8988T (cell line): ENCODE measurements at places on chromosomes 5 and 9.

DNA sequence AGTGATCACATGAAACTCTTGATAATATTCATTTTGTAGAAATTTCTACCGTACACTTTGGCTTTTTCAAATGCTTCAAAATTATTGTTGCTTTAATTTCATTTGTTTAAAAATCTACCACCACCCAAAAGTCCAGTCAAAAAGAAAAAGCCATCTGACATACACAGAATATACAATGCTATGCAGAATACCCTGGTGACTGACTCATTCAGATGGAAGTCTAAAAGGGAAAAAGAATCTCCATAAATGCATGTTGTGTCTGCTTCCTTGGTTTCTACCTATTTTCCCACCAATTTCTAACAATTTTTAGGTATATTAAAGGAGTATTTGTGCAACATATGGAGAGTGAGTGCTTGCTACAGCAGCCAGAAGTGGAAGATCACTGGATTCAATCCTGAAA is 9.3 kb upstream of the RAPGEF6 start:
- no peak for DNase-seq

DNA sequence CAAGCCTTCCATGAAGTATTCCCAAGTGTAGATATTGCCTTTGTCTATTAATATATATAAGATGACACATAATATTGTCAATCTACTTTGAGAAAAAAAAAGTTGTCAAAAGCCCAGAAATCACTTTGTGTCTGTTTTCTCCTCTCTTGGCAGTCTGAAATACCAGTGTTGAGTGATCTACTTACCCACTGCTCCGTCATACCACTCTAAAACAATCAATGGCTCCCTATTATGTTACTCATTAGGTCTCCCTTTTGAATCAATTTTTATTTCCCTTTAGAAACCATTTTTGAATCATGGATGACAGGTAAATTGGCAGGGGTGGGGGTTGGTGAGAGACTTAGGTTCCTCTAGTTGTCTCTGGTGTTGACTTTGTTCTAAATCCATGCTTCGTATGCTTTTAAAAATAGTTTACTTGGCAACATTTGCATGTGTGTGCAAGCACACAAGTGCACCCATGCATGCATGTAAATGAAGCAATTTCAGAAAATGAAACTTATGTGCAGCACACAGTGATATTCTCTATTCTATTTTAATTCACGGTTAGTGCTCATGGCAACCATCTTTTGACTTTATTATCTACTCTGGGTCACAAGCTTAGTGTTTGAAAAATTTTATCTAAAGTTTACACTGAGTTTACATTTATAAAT is 378.9 kb downstream of the RAB3C start:
- no peak for DNase-seq

GRCh38 chr9:72945391-72945790 is 7.5 kb downstream of the ALDH1A1 start:
- no peak for DNase-seq

- no peak for DNase-seq
These were observed 36.1 kb upstream of the RANBP6 start for GRCh38 chr9:6051511-6051950.

GRCh38 chr5:174725991-174726601 is 1.7 kb downstream of the MSX2 start:
- DNase-seq, result no peak

DNA sequence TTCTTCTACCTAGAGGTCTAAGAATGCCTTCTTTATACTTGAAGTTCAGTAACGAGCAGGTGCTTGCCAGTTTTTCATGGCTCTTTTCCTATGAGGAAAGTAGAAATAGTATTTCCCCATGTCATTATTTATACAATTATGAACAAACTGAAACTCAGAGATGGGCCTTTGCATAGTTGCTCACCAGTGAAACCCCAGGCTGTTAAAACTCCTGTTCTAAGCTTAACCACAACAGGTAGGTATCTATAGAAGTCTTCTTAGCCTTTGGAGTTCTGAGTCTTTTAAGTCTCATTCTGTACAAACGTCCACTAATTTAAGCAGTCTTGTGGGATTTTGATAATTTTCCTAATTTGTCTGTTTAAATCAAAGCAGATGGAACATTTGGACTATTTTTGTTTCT is 90.1 kb downstream of the STARD4 start:
- DNase-seq, result no peak

- no peak for DNase-seq
These were observed 213.6 kb downstream of the AGTPBP1 start for GRCh38 chr9:85528142-85528541.

DNA sequence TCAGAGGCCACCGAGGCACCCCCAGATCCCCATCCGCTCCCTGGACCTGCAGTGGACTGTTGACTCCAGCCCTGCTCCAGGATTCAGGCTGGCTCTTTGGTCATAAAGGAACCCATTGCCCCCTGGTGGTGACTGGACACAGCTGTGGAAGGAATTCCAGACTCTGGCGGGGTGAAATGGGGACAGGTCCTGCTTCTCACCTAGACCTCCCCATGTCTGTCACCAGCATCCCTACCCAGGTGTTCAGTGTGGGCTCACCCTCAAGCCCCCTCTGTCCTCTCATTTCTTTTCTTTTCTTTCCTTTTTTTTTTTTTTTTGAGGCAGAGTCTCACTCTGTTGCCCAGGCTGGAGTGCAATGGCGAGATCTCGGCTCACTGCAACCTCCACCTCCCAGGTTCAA is 25.5 kb upstream of the STXBP1 start:
- no peak for DNase-seq

DNA sequence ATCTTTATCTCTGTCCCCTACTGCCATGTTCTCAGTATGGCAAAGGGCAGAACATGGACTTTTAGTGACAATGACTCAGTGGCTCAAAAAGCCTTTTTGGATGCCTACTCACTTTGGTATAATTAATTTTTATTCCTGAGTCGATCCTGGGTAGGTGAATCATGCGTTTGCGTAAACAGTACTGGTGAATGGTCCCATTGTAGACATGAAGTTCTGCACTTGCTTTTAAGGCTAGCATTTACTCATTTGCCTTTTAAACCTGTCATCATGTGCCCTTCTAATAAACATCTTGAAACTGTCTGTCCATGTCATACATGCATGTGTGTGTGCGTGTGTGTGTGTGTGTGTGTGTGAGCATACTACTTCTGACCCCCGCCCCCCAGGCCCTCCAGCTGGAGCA is 223.0 kb downstream of the AUH start:
- no peak for DNase-seq

DNA sequence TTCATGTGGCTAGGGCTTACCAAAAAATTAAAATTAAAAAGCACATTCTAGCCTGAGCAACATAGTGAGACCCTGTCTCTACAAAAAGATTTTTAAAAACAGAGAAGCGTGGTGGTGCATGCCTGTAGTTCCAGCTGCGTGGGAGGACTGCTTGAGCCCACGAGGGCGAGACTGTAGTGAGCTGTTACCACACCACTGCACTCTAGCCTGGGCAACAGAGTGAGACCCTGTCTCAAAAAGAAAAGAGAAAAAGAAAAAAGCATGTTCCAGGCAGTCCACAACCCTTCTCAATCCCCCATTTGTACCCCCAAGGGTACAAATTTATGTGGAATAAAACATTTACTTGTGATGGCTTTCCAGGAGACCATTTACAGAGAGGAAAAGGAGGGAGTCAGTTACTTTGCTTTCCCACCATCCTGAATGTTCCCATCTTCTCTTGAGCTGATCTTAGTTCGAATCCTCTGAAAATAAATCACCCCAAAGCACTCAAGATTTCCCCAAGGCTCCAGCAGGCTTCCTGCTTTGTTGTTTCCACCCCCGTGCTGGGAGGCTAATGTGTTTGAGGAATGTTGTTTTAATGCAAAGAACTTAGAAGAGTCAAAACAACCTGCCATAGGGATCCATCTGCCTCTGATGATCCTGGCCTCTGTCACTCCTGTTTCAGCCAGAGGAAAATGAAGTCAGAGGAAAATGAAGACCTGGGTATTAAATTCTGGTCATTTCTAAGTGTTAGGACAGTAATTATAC is 384.7 kb downstream of the BNC2 start:
- no peak for DNase-seq

GRCh38 chr9:90090997-90091396 is 486.2 kb downstream of the GADD45G start:
- no peak for DNase-seq

GRCh38 chr9:84411683-84412267 is 71.2 kb upstream of the SLC28A3 start:
- DNase-seq, result no peak

- DNase-seq, result no peak
These were observed 27.1 kb downstream of the TRMO start for GRCh38 chr9:97895211-97895610.

DNA sequence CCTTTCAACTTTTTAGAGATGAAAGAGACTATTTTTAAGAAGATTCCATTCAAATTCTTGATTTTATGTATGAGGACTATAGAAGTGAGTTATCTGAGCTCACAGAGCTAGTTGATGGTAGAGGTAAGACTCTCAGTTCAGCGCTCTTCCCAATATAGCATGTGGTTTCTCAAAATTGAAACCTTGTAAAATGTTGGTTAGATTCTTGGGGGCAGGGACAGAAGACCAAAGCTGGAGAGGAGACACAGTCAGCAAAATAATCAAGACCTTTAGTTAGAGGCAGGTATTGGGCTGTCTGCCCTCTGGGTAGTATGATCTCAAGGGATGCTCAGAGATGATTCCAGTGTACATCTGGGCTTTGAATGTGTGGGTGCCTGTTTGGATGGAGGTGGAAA is 246.4 kb downstream of the SH3GL2 start:
- DNase-seq, result no peak

- no peak for DNase-seq
These were observed 3.8 kb downstream of the ATP6V1G1 start for GRCh38 chr9:114591291-114591787.

DNA sequence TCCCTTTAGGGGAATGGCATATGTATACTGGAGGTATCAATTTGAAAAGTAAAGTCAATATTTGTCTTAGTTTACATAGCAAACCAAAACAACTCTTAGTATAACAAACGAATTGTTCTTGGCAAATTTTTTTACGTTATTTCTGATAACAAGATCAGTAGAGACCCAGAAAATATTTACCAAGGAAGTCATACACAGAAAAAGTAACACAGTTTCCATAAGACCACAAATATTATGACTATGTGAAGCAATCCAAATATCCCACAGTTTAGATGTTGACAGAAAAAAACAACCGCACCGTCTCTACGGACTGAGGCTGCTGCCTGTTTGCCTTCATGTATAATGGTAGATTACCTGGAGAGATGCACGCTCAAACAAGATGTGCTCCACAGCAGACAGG is 46.5 kb upstream of the DAPK1 start:
- DNase-seq, result no peak

GRCh38 chr5:136020001-136020382 is 8.8 kb upstream of the TGFBI start:
- no peak for DNase-seq

- DNase-seq, result no peak
These were observed 289.3 kb upstream of the TAS2R1 start for GRCh38 chr5:9919306-9920030.

- DNase-seq, result no peak
These were observed 59.8 kb upstream of the ABCA1 start for GRCh38 chr9:104987743-104988142.

DNA sequence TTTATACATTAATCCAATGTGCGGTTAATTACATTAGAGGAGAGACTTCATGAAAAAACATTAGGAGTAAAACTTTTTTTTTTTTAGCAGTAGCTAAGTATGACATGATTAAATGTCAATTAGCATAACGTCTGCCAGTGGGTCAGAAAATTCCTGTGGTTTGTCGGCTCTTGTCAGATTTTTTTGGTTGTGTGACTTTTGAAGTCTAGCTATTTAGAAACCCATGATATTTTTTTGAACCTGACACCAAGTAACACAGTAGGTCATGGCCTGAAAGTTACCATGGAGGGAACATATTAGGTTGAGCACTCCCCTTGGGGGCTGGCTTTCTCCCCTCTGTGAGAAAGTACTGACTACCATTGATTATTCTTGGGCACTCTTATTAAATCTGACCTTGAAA is 84.8 kb upstream of the ALDH1A1 start:
- no peak for DNase-seq

DNA sequence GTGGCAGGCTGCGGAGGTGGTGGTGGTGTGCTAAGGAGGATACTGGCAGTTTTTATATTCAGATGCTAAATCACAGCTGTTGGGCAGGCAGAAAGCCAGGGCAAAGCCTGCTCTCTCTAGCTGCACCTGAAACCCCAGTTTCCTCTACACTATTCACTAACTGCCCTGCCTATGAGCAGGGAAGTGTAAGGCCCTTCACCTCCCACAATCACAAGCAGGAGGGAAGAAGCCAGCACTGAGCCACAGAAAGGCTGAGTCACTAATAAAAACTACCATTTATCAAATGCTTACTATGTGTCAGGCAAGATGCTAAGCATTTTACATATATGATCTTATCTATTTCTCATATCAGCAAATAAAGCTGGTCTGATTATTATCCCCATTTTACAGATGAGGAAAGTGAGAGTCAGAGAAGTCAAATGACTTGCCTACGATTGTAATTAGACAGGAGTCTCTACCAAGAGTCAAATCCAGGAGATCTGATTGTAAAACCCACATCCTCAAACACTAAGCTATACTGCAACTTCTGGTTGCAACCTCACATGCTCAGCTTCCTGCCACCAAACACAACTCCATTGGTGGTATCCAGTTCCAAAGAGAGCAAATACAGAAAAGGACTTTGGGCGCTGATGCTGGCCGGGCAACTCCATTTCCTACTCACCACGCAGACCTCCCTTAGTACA is 17.7 kb upstream of the IL6ST start:
- DNase-seq, result no peak

GRCh38 chr5:40646266-40646665 is 33.4 kb upstream of the PTGER4 start:
- DNase-seq, result no peak

DNA sequence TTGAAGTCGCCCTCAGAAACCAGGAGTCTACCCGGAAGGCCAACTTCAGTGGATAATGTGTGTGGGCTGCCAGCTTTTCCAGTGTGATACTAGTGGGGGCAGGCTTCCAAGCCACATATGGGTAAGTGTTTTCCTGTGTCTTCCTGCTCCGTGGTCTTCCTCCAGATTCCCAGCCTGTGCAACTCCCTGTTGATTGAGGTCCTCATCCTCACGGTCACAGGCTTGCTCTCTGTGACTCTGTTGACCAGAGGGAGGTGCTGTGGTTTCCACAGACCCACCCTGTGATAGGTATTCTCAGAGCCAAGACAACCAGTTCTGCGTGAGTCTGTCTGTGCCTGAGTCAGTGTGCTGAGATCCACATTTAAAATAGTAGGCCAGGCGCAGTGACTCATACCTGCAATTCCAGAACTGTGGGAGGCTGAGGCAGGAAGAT is 388.0 kb upstream of the IRX2 start:
- DNase-seq, result no peak

GRCh38 chr9:129836311-129837007 is 1.2 kb downstream of the USP20 start:
- no peak for DNase-seq

DNA sequence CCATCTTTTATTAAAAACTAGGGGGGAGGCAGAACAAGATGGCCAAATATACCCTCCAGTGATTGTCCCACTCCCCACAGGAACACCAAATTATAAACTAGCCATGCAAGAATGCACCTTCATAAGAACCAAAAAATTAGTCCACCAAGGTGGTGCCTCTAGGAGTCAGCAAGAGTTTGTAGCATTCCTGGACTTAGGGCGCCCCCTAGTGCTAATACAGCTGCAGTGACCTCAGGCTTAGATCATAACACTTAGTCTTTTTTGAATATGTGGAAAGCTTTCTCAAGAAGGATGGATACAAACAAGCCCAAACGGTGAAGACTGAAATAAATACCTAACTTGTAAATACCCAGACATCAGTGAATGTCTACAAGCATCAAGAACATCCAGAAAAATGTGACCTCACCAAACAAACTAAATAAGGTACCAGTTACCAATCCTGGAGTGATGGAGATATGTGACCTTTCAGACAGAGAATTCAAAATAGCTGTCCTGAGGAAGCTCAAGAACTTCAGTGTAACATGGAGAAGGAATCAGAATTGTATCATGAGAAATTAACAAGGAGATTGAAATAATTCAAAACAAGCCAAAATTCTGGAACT is 19.3 kb downstream of the PPIP5K2 start:
- DNase-seq, result peak; percentile 71
